Hepatic stellate cell (primary cell): ENCODE measurements at places on chromosomes 7 and 10.

DNA sequence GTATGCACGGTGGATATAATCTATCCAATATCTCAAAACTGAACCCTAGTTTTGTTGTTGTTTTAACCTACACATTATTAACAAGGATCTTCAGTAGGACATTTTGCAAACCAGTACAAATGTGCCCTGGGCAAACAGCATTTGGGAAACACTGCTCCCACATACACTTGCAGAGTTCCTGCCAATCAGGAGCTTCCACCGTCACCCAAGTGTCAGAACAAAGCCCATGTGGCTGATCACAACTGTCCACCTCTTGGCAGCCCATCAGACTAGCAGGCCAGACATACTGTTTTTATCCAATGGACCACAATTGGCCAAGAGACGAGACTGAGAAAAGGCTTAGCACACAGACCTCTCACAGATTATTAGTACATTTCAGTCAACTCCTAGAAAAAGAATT is 200.4 kb downstream of the FAM107B start:
- DNase-seq, result no peak

GRCh38 chr10:97895915-97896314 is 46.3 kb downstream of the GOLGA7B start:
- DNase-seq, result no peak

DNA sequence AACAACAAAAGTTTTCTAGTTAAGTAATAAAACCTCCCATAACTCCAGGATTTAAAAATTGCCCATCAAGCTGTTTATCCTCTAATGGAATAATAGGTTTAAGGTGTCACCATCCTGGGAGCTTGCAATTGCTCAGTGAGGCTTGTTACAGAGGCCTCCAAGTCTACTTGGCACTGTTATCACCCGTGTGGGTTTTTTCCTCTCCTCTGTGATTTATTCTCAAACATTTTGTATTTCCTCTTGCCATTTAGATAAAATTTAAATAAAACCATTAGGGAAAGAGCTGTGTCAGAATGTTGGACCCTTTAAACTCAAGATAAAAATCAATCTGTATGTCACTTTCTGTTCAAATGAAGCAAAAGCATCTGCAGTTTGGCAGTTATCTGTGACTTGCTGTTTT is 202.6 kb downstream of the GALNT17 start:
- DNase-seq, result no peak

GRCh38 chr7:74545921-74546320 is 92.2 kb downstream of the GTF2IRD1 start:
- no peak for DNase-seq

GRCh38 chr7:70306173-70306572 is 707.9 kb downstream of the AUTS2 start:
- DNase-seq, result no peak

- no peak for DNase-seq
Measured at GRCh38 chr10:109029870-109030269, 893.4 kb downstream of the XPNPEP1 start.

- DNase-seq, result no peak
Measured at GRCh38 chr7:85328456-85328998, 141.7 kb upstream of the SEMA3D start.

- DNase-seq, result no peak
Measured at GRCh38 chr10:102673236-102673818, 29.0 kb downstream of the TRIM8 start.

DNA sequence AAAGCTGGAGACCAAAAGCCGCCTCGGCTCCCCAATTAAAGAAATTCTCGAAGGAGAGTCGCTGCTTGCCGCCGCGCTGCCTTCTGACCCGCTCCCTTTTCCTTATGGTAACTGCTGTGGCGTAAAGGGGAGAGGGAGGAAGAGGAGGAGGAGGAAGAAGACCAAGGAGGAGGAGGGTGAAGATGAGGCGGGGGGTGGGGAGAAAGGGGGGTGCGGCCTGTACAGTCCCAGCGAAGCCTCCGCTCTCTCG is 388 bp downstream of the CNOT4 start:
- no peak for DNase-seq

DNA sequence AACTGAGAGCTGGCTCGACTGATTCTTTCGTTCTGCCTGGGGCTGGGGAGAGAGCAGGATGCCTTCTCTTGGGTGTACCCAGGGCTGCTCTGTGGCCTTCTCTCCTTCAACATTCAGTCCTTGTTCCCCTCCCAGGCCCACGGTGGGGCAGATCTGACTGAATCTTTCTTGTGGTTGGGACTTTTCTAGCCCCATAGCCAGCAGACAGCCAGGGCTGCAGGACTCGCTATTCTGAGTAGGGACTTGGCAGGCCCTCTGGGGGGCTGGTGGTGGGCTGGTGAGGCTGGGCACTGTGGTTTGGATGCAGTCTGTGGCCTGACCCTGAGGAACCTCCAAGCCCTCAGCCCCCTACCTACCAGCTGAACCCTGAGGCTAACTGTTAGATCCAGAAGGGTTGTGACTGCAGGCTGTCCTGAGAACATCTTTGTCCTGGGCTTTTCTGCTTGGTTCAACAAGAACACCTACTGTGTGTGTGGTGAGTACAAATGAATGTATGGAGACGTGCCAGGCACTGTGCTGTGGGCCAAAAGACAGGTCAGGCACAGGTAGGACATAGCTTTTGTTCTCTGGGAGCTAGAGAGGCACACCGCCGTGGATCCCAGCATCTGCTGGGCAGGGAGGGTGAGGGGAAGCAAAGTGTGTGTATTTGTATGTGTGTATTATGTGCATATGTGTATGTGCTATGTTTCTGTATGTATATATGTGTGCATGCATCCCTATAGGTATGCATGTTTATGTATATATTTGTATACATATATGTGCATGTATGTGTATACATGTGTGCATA is 2.1 kb upstream of the PALD1 start:
- DNase-seq, result no peak

- DNase-seq, result no peak
Measured at GRCh38 chr10:30324448-30325110, 24.5 kb downstream of the MTPAP start.

- DNase-seq, result no peak
Measured at GRCh38 chr7:94123136-94123535, 119.0 kb upstream of the BET1 start.

DNA sequence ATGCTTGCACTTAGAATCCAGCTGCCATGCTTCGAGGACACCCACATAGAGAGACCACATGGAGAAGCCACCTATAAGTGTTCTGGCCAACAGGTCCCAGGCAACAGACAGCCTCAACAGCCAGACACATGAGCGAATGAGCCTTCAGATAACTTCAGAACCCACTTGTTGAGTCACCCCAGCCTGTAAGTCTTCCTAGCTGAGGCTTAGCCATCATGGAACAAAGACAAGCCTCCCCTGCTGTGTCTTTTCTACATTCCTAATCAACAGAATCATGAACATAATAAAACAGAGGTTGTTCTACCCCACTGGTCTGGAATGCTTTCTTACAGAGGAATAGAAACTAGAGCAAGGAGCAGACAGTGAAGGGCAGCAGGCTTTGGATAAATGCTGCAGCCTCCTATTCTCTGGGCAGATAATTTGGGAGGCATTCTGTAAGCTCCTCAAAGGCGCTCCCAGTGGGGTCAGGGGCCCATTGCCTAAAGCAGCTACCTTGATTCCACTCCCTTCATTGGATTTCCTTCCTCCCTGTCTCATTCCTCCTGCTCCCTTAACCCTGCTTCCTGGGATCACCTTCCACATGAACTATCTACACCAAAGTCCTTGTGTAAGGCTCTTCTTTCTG is 4.6 kb downstream of the TLL2 start:
- peak; percentile 19 for DNase-seq

DNA sequence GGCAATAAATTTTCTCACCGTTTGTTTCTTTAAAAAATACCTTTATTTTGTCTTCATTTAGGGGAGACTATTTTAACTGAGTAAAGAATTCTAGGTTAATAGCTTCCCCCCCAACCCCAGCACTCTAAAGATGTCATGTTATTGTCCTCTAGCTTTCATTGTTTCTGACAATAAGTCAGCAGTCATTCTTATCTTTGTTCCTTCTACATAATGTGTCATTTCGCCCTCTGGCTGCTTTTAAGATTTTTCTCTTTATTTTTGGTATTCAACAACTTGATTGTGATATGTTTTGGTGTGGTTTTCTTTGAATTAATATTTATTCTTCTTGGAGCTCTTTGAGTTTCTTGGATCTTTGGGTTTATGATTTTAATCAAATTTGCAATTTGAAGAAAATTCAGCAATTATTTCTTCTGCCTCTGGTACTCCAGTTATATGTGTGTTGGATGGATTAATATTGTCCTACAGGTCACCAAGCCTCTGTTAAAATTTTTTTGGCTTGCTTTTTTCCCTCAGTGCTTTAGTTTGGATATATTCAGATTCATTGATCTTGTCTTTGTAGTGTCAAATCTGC is 64.6 kb upstream of the ELN start:
- DNase-seq, result no peak

DNA sequence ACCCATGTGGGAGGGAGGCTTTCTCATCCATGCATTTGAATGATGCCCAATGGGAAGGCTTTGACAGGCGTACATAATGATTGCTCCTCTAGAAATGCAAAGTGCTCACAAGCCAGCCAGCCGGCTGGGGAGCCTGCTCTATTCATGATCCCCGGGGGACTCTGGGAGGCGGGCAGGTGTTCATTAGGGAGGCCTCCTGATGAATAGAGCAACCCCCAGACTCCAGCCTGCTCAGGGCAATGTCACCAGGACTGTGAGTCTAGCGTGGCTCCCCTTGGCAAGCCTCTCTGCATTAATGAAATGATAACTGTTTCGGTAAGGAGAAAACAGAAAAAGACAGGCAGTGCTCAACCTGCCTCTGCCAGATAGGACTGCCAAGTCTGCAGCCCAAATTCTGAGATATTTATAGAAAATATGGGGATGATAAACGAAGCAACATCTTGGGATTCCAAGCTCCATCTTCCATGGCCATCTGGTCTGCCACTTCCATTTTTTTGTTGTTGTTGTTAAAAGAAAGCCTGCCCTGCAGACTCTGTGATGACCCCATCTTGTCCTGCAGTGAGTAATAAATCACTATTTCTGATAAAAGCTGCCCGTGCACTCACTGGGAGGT is 236.4 kb downstream of the PRPF18 start:
- no peak for DNase-seq

DNA sequence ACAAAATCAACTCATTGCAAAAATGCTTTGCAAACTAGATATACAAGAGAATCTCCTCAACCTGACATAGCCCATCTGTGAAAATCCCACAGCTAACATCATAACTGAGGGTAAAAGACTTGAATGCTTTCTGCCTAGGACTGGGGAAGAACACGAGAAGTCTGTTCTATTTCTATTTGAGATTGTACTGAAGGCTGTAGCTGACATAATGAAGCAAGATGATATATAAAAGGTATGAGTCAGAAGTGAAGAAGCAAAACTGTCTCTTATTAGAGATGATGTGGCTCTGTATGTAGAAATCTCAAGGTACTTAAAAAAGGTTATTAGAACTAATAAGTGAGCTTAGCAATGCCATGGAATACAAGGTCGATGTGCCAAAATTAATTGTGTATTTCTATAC is 639.9 kb upstream of the PFKP start:
- DNase-seq, result no peak

DNA sequence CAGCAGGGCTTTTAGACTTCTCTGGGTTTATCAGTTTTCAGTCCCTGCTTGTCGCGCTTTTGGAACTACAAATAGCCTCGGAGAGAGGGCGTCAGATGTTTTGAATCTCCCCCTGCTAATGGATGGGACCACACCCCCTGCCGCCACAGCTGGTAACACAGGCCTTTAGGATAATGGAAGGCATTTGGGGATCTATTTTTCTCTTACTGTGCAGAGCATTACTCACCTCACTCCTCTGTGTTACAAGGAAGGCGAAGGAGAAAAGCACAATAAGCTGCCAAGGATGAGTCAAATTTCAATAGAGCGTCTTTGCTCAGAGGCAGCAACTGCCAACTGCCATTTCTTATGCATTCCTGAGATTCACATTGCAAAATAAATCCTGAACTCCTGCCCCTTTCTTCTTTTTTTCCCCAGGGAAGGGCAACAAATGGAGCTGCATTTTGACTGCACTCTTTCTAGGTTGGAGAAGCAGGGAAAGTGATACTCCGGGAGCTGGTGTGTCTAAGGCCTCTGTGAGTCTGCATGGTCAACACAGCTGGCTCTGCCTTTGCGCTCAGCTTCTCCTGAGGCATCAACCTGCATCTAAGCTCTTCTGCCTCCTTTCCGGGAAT is 31.5 kb upstream of the SMNDC1 start:
- peak; percentile 85 for DNase-seq

GRCh38 chr7:20235288-20235687 is 18.1 kb upstream of the MACC1 start:
- no peak for DNase-seq

GRCh38 chr7:108724251-108725100 is 154.8 kb downstream of the DNAJB9 start:
- DNase-seq, result no peak

GRCh38 chr10:65719790-65720189 is 1206.0 kb upstream of the LRRTM3 start:
- DNase-seq, result no peak

- DNase-seq, result no peak
Measured at GRCh38 chr10:11593612-11594011, 17.8 kb downstream of the USP6NL start.

- DNase-seq, result no peak
Measured at GRCh38 chr10:44947371-44948152, 12.0 kb upstream of the RASSF4 start.

GRCh38 chr7:28509251-28510025 is 97.1 kb downstream of the CREB5 start:
- DNase-seq, result no peak

GRCh38 chr10:131822692-131823245 is 78.0 kb upstream of the PPP2R2D start:
- no peak for DNase-seq

DNA sequence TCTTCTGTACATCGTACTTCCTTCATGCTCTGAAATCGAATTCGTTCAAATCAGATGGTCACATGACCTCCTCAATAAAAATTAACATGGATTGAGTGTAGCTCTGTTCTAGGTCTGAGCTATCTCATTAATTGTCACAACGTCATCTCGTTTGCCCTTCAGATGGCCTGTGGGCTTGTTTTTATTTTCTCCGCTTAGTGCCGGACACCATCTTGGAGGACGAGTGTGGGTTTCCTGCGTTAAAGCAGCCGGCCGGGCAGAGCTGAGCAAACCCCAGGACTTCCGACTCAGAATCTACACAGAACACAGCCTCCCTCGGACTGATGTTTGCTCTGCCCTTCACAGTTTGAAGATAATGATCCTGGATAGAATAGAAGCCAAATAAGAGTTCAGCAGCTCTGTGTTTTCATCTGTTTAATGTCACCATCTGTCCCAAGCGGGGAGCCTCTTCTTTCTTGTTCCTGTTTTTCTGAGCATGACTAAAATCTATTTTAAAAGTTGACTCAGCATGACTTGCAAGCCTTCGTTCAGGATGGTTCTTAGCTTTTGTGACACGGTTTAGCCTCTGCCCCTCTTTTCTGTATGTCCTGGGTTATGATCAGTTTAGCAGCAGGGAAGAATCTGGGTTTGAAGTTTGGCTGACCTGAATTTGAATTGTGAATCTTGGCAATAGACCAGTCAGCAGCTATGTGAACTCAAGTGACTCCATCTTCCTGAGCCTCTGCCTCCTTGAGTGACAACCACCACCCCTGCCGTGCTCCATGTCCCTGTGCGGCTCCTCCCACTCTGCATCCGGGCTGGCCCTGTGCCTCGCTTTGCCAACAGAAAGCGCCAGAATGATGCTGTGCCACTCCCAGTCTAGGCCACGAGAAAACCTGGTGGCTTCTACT is 30.6 kb upstream of the GALNTL5 start:
- peak; percentile 47 for DNase-seq
